Daoy (cell line): ENCODE measurements at places on chromosomes 6 and 20. TPM values are rescaled to one million over a fixed set of nuclear protein-coding genes. Genes with fewer than 3 reads are reported as not detected.

Gene PRKN
- 0.57 TPM in 1 of 2 replicates, not detected in the other for total RNA-seq

Gene LTA
- total RNA-seq: 0.11 TPM in 1 of 2 replicates, not detected in the other

DNA sequence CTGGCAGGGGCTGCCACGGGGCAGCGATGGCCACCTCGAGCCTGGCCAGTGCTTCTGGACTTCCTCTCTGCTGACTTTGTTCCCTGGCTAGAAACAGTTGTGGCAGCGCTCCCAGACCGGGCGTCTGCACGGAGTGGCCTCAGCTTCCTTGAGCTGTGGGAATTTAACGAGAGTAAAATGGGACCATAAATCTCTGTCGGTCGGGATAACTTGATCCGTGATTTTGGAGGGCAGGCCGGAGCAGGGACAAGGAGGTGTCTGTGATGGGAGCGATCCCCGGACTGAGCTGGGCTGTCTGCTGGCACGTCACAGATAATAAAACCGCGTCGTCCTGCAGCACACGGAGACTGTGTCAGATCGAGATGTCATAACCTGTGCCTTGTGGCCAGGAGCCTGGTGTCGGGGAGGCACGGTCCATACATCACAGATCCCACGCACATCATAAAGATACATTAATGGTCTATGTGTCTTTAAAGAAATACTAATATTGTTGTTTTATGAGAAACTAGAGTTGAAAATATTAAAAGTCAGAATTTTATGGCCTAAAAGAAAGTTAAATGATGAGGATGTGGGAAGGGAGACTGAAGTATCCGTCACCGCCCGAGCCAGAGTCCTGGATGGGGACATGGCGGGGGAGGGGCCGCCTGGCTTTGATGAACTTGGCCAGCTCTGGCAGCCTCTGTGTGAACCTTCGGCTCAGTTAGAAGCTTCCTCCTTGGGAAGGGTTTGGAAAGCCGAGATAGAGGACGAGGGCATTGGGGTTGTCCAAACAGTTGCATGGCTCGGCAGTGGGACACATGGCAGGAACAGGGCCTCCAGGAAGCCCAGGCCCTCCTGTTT, 6.5 kb upstream of the RBBP8NL start:
- no peak for DNase-seq

DNA sequence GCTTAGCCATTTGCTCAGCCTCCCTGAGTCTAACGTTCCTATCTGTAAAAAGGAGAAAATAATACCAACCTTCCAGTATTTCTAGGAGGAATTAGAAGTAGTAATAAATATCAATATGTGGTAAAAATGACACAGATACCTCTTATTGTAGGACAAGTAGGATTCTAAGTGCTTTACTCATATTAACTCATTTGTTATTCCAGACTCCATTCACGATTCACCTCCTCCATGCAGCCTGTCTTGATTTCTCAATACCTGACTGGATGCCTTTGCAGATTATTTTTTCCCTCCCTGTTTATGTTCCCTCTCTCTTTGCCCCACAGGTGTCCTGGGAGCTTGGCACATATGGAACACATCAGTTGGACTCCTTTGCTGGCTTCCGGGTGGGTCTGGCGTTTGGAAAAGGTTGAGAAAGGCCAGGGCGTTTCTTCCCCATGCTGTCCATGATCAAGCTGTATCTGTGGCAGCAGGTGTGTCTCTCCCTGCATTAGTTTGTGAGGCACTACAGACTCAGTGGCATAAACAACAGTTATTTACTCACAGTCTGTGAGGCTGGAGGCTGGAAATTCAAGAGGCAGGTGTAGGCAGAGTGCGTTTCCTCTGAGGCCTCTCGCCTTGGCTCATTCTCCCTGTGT, 10.7 kb upstream of the DUSP22 start:
- no peak for DNase-seq
